ENCODE measurements at places on chromosomes 6 and 20.

- DNase-seq = no peak
These were observed 50.6 kb downstream of the SOD2 start for GRCh38 chr6:159642481-159642880.

GRCh38 chr6:47168180-47168579, 126.0 kb upstream of the ADGRF1 start:
- no peak for DNase-seq

- no peak for DNase-seq
These were observed 21.6 kb upstream of the FBXO30 start for GRCh38 chr6:145836170-145836569.

GRCh38 chr6:54754406-54754805, 92.2 kb upstream of the FAM83B start:
- DNase-seq = no peak

DNA sequence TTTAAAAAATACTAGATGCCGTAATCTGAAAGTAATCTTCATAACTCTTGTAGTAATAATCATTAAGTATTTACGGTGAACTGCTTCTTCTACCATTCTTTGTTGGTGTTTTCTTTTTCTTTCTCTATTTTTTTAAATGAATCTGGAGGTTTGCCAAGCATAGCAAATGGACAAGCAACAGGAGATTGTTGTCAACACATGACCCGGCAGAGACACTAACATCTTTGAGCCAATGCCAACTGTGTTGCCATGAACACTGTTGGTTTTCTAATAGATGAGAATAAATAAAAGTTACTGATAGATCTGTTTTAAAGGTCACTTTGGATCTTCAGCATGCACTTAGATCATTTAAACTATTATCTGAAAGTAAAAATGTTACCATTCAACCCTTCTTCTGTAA, 523.6 kb upstream of the EYS start:
- DNase-seq = no peak

- DNase-seq = no peak
These were observed 49.8 kb downstream of the ZDHHC14 start for GRCh38 chr6:157430834-157431233.

DNA sequence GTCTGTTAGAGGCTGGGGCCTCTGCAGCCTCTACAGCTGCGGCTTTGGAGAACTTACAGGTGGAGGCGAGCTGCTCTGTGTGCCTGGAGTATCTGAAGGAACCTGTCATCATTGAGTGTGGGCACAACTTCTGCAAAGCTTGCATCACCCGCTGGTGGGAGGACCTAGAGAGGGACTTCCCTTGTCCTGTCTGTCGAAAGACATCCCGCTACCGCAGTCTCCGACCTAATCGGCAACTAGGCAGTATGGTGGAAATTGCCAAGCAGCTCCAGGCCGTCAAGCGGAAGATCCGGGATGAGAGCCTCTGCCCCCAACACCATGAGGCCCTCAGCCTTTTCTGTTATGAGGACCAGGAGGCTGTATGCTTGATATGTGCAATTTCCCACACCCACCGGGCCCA, 2.6 kb downstream of the TRIM39 start:
- DNase-seq = no peak

DNA sequence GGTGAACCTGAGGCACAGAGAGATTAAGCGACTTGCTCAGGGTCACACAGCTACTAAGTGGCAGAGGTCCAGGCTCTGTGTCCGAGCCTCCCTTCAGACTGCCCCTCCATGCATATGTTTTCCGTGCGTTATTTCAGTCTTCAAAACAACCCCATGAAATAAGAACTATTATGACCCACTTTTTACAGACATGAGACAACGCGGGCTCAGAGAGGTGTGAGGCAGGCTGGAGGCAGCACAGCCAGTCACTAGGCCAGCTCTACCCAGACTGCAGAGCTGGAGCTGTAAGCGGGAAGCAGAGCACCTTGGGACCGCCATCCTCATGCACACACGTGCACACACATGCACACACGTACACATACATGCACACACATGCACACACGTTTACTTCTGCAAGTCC, 62.3 kb downstream of the PSMG4 start:
- no peak for DNase-seq

GRCh38 chr6:3325210-3325609, 66.5 kb downstream of the PSMG4 start:
- DNase-seq = no peak

DNA sequence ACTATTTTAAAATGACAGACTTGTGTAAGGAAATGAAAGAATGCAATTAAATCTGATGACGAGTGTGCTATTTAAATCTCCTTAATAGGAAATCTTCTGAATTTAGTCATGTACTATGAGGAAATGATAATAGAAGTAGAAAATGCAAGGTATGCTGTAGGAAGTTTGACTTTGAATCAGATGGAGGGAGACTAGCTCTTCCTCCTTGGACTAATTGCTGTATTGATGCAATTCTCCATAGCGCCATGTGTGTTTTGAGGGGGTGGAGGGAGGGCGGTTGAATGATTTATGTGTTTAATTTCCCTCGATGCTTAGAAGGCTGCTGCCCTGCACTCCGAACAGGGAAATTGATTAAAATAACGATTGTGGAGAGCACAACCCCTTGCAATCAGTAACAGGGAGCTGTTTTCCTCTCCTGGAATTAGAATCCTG, 214.4 kb upstream of the PRND start:
- no peak for DNase-seq

DNA sequence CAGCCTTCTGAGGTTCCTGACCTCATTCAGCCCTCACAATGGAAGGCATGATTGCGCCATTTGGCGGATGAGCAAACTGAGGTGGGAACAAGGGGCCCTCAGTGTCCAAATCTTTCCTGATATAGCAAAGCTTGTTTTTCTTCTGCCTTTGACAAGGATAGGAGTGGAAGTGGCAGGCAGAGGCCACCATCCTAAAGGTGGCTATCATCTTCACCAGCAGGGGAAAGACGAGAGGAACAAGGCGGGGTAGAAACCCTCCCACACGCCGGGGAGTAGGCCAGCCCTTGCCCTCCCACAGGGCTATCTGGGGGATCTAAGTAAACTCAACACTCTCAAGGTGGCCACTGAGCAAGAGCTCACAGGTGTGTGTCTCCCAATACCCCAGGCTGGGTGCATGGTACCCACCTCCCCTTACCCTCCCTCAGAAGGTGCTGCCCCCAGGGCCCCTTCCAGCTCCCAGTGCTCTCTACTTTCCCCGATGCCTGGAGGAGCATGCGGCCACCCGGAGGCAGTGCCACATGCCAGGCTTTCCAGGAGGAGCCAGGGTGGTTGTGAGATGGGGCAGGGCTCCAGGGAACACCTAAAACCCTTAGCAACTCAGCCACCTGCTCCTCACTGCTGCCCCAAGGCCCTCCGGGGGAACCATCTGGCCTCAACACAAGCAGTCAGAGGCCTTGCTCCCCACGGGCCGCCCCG, 11.2 kb downstream of the SPDEF start:
- DNase-seq = no peak

DNA sequence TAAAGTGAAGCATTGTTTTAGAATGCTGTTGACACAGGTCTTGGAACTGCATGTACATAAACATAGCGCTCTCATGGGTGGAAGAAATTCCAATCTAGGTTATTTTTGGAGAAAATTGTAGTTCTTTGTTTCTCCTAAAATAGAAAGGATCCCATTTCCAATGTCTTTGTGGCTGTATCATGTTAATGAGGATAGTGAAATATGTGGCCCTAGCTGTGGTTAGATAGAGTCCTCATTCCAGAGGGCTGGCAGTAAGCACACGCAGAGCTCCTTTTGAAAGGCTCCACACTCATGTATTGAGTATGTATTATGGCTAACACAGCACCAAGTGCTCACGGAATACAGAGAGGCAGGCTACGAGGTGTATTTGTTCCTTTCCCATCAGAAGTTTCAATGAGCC, 60.9 kb downstream of the SNRNP48 start:
- no peak for DNase-seq

DNA sequence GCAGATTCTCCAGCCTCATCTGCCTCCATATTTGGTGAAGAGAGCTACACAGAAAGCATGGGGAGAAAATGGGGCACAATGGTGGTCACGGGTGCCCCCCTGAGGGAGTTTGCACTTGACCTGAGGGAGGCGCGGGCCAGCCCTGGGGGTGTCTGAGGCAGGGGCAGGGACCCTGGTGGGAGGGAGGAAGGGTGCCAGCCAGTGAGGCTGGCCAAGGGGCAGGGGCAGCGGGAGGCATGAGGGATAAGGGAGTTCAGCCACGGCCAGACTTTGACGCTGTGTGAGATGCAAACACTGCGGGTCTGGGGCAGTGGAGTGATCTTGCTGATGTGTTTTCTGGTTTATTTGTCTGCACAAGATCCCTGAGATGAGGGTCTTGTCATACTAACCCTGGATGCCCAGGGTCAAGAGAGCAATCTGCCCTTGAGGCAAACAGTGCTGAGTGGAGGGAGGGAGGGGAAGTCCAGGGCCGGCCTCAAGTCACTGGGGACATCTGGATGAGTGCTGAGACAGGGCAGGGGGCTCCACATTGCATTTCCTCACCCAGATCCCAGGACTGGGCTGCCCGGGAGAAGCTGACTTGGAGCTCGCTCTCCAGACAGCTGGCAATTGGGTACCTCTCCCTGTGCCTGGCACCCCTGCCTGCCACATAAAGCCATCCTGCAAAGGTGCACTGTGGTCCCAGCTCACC, 8.8 kb upstream of the PCMTD2 start:
- DNase-seq = no peak

GRCh38 chr6:82204020-82204419, 43.5 kb downstream of the IBTK start:
- DNase-seq = no peak

DNA sequence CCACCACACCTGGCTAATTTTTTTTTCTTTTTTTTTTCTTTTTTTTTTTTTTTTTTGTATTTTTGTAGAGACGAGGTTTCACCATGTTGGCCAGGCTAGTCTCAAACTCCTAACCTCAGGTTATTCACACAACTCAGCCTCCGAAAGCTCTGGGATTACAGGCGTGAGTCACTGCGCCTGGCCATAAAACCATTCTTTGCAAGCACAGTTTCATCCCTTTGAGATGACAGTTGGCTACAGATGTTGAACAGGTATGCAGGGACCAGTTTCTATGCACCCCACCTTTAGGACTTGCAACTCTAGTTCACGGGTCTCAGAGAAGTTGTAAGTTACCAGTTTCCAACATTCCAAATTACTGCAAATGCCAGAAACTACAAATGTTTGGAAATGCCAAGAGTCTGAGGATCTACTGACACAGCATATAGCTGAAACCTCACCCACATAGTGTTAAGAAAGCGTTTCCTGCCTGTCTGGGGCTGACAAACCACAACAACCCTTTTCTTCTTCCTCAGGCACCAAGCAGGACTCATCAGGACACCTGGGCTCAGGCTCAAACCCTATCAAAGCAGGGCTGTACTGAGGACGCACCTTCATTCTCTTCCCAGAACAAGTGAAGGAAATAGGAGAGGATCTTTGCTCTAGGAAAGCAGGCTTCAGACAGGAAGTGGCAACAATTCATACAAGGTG, 22.9 kb downstream of the ARHGAP18 start:
- DNase-seq = peak; percentile 33

DNA sequence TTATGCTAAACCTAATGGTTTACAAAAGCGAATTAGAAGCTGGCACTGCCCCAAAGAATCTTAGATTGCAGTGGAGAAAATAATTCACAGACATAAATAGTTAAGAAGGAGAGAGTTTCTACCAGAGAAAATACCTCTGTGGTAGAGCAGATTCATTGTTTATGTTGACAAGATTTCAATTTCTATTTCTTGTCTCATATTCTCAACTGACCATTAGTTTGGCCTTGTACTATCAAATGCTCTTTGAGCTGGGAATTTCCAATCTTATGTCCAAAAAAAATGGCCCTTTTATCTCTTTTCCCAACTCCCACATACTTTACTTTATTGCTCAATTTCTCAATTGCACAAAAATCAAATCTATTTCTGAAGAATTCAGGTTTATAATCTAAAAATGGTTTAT, 804.1 kb upstream of the CITED2 start:
- no peak for DNase-seq
